NCI-H2029 treated with DMSO at 0.1 percent for 48 hours (cell line): ENCODE measurements at places on chromosomes 1 and 21.

DNA sequence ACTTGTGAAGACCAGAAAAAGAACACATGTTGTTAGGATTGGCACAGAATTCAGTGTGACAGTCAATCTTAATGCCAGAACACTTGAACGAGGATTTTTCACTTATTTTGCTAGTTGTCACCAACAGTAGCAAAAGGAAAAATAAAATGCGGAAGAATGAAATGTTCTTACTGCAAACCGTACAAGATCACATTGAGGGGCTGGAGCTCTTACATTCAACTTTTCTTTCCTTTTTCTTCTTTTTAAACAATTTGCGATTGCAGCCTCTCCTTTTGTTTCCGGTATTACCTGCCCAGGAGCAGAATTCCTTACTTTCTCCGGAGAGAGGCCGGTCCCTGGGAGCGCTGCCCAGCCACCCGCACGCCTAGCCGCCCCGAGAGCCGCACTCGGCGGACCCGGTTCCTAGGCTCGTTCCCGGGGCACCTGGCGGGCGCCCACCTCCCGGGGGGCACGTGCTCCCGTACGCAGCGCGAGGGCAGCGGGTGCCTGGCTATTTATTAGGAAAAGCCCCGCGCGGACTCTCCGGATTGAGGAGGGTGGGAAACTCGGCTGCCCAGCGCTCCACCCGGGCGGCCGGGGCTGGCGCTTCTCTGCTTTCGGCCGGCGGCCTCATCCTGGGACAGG is 1.2 kb upstream of the CAMTA1 start:
- no peak for DNase-seq

GRCh38 chr1:182595641-182596240 is 6.7 kb upstream of the RNASEL start:
- DNase-seq, result peak; percentile 20

DNA sequence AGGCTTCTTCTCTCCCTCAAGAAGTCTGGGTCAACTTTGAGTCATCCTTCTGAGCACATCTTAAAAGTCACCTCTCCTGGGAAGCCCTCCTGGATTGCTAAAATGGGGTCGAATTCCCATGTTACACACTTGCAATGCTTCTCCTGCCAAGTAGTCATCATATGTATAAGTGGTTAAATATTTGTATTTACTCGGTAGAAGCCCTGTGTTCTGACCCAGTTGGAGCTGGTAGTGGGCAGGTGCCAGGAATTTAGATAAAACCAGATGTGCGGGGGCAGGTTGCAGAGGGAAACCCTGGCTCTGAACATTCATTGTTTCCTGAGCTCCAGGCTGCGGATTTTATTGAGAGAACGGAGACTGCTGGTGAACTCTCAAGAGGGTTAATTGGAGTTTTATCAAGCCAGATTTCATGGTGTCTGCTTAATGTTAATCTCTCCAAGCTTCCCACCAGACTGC is 52.8 kb upstream of the RPL11 start:
- DNase-seq, result peak; percentile 82

- no peak for DNase-seq
Observed at GRCh38 chr1:2644591-2645101, 11.8 kb upstream of the MMEL1 start.

- DNase-seq, result no peak
Observed at GRCh38 chr1:61174060-61174795, 91.9 kb downstream of the NFIA start.

DNA sequence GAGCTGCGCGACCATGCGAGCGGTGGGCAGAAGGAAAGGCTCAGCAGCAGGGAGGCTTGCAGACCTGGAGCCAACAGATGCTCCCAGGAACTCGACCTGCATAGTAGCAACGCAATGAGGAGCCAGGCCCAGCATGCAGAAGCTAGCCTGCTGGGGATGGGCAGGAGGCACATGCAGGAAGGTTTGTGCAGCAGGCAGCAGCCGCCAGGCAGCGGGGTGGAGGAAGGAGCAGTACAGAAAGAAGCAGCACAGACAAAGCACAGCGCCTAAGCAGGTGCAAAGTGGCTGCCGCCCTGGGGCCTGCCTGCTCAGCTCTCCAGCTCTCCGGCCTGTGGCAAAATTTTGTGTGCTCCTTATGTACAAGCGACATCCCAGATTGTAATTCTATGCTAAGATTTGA is 213.5 kb upstream of the MAP1LC3C start:
- DNase-seq, result no peak

DNA sequence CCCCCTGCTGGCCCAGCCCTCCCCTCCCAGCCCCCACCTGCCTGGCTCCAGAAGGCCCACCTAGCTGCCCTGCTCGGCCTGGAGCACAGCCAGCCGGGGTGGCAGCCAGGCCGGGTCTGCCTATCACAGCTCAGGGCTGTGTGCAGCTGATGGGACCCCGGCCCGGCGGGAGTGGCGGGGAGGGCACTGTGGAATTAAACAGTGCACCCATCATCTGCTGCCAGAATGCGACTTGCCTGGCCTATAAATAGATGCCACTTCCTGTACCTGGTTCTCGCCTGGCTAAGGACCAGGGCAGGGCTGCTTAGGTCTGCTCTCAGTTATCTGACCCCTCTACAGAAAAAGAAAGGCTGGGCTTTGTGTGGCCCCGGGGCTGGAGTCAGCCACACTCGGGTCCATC is 98.2 kb upstream of the VAMP3 start:
- no peak for DNase-seq

DNA sequence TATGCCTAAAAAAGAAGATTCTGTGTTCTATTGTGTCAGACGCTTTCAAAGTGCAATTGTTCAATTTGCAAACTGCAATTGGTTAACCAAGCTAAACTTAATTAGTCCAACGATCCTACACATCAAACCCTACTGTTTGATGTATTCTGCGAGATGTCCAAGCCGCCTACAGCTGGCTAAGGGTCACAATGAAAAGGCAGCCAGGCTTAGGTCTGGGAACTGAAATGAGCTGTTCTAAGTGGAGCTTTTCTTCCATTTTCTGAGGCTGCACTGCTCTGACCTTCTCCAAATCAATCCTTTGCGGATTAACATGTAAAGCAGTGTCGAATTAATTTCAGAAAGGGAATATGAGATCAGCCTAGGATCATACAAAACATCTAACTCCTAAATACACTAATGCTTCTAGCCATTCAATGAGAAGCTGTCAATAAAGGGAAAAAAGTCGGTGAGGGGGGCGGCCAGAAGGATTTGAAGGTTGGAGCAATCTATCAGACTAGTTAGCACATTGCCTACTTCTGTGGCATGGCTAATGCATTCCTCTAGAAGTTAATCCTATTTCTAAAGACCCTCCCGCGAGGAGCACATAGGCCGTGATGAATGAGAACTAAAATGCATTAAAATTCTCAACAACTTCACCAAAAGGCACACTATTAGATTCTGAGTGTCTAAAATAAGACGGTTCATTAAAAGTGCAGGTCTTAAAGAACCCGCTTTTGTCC is 119.0 kb downstream of the SIM2 start:
- DNase-seq, result no peak

- DNase-seq, result no peak
Observed at GRCh38 chr1:106366627-106367319, 689.7 kb upstream of the PRMT6 start.

DNA sequence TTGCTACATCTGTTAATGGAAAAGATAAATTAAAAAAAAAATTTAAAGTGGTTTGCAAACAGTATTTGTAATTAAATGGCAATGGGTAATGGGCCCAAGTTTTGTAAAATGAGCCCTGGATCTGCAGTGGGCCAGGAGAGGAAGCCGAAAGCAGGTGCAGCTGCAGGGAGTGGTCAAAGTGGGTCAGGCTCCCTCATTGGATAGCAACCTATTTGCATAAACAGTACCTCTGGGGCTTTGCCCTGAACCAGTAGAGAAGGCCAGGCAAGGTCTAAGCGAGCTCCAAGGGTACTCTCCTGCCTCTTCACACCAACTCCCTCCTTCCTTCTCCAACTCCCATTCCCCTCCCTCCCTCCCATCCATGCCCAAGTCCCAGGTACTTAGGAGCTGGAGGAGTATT is 138.9 kb downstream of the HMGB4 start:
- peak; percentile 32 for DNase-seq
